ENCODE measurements at places on chromosomes 4 and X. TPM values are rescaled to one million over a fixed set of nuclear protein-coding genes. Genes with fewer than 3 reads are reported as not detected.

ACE2 gene
- 0.29 TPM for total RNA-seq

MAGEC2 gene
- not detected for total RNA-seq

MAGEC1 gene
- total RNA-seq: not detected

IQSEC2 gene
- total RNA-seq: 54.9 TPM

CFAP99 gene
- total RNA-seq: not detected

WWC2 gene
- total RNA-seq: 138 TPM

CFP gene
- 2.4 TPM for total RNA-seq

HDAC8 gene
- 16.9 TPM for total RNA-seq

GBA3 gene
- total RNA-seq: not detected

TRPC5OS gene
- total RNA-seq: not detected

ADGRG4 gene
- not detected for total RNA-seq

SMIM10 gene
- total RNA-seq: 2.3 TPM

PDCL2 gene
- not detected for total RNA-seq

TCEAL6 gene
- total RNA-seq: not detected

NFKB1 gene
- total RNA-seq: 6.2 TPM

WAS gene
- total RNA-seq: 0.63 TPM

TMA16 gene
- 67.3 TPM for total RNA-seq

CT45A10 gene
- total RNA-seq: not detected

DNASE1L1 gene
- total RNA-seq: 10.3 TPM

BEX1 gene
- 76.8 TPM for total RNA-seq

PSAPL1 gene
- total RNA-seq: not detected

ARAF gene
- 48.3 TPM for total RNA-seq

EREG gene
- total RNA-seq: not detected

NEIL3 gene
- total RNA-seq: 10.8 TPM

MAOB gene
- 0.73 TPM for total RNA-seq

SMIM14 gene
- total RNA-seq: 29.1 TPM

SLC30A9 gene
- 67.2 TPM for total RNA-seq

ZBTB49 gene
- 6.8 TPM for total RNA-seq

PNMA6A gene
- total RNA-seq: 5.7 TPM

RAB40A gene
- total RNA-seq: 0.09 TPM
